ENCODE measurements at places on chromosomes 2 and 18.

- DNase-seq, result no peak
These were observed 191.7 kb downstream of the NDUFA10 start for GRCh38 chr2:239833269-239834109.

DNA sequence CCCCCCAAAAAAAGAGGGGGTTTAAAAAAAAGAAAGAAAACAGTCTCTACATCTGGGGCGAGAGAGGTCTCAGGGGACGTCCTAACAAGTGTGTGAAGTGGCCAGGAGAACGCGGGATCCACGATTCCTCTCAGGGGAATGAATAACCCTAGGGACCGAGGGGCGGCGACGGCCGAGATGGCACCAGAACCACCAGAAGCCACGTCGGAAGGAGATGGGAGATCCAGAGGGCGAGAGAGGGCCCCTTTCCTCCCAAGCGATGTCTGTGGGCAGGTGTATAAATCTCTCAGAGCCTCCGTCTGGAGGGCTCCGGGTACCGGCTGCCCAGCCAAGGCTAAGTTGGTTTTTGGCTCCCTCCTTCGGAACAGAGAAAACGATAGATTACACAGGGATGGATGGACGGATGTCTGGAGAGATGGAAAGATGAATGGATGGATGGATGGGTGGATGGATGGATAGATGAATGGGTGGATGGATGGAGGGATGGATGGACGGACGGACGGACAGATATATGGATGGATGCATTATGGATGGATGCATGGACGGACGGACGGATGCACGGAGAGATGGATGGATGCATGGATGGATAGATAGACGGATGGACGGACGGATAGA, 1.7 kb downstream of the EPHA4 start:
- no peak for DNase-seq

- peak; percentile 14 for DNase-seq
These were observed 30.9 kb upstream of the REEP1 start for GRCh38 chr2:86368161-86368824.

- DNase-seq, result no peak
These were observed 30.1 kb downstream of the TMEM18 start for GRCh38 chr2:647003-647560.

DNA sequence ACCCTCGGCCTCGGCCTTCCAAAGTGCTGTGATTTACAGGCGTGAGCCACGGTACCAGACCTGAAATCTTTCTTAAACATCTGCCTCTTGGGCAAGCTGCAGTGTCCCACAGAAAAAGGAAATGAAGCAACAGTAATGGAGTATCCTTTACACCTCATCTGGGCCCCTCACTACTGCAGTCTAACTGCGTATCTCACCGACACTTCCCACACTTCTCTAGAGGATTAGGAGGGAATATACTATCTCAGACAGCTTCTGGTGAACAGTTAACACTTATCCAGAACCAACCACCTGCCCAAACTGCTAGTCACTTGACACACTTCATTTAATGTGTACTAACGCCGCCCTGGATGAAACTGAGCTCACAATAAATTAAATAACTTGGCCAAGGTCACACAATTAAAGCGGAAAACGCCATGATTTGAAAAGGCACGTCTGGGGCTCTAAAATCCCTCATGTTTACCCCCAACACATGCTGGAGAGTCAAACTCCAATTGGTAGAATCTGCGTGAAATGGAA, 993 bp downstream of the COX7A2L start:
- no peak for DNase-seq

All from LoVo (cell line).